Keratinocyte (primary cell): ENCODE measurements at places on chromosomes 4 and X.

DNA sequence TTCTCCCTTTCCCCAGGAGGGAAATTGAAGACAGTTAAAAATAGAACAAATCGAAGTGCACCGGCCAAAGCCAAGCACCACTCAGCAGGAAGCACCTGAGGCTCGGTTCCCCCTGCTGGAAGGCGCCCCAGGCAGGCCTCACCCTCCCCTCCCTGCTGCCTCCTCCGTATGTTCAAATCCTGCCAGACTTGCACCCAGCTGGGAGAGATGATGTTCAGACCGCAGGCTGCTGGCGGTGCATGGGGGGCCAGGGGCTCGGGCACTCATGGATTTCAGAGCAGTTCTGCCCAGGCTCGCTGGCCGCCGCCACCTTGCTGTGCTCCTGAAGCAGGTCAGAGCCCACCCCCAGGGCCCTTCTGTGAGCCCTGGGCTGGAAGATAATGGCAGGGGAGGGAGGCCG, 91.4 kb downstream of the DCTD start:
- no peak for DNase-seq

DNA sequence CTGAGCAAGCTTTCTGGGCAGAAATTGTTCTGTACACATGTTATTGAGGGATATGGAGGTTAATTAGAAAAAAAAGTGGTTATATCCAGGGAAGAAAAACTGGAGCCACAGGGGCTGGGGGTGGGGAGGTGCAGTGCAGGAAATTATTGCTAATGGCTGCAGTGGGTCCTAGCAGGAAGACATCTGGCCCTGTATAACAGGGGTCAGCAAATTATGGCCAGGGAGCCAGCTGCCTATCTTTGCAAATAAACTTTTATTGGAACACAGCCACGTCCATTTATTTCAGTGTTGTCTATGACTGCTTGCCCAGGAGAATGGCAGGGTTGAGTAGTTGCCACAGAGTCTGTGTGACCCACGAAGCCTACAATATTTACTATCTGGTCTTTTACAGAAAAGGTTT, 23.4 kb upstream of the PRPS2 start:
- no peak for DNase-seq

DNA sequence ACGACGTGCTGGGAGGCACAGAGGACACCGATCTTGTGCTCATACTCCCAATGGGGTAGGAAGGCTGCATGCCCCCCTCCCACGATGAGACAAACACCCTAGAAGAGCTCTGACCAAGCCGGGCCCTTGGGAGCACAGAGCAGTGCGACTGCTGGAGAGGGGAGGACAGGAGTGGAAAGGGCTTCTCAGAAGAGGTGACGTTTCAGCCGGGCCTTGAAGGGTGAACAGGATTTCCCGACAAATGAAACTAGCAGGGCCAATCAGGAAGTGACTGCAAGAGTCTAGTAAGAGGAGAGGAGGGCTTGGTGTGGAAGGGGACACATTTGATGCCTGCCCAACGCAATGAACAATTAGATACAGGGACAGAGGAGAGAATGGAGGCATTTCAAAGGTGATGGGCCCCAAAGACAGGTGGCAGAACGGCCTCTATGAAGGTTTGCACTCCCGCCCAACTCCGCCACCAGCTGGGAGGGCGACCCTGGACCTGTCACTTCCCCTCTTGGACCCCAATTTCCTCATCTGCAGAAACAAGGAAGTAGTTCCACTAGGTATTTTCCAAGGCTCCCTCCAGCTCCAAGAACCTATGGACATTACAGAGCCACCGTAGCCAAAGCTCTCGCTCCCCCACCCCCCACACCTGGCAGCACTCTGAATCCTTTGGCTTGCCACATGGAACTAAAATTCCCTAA, 3.9 kb downstream of the HCFC1 start:
- DNase-seq = no peak

DNA sequence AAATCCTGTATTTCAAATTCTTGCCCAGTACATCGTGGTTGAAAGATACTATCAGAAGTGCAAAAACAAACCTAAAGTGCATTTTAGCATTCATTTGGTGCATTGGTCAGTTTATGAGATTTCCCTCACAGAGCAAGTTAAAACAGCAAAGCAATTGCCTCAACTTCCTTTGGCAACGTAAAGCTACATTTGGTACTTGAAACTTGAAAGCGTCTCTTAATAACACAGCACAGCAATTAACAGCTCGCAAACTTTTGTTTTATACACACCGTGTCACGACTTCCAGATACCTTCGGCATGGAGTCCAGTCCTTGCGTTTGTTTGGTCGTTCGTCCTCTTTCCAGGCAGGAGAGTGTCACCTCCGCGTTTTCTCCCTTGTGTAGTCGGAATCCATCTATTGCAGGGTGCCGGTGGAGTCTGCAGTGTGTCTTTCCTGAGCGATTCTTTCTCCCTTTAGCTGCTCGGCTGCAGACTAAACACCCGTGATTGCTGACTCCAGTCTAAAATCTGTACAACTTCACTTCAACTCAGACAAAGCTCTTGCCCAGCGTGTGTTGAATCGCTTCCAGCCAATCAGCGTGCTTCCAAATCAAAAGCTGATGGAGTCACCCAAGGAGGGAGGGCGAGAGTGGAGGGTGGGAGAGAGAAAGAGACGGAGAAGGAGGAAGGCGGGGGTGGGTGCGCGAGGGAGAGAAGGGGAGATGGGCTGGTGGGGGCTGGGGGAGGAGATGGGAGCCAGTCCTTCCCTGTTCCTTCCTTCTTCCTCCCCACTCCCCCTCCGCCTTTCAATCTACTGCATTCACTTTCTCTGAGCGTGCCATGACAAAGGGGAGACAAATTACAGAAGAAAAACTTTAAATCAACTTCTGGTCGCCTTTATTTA, at the start of gene PCDH18:
TSS of gene PCDH18 (minus strand) at position 509 of the 883 bp plus-strand sequence. CDS start at position 103, 406 bp downstream.
- no peak for DNase-seq

DNA sequence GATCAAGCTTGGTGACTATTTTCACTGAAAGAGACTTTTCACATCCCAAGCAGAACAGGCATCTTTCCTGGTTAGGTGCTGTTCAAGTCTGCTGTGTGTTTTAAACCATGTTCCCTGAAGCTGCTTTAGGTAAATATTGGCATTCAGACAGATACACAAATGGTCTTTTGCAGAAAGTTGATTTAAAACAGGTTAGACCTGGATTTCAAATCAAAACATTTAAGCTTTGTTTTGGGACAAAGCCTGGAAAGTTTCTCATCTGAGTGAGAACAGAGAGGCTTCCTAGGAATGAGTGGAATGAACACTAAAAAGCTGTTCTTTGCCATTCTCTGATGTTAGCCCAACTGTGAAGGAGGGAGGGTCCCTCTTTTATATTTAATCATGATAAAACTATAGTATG, 10.1 kb downstream of the ANXA3 start:
- DNase-seq = no peak

DNA sequence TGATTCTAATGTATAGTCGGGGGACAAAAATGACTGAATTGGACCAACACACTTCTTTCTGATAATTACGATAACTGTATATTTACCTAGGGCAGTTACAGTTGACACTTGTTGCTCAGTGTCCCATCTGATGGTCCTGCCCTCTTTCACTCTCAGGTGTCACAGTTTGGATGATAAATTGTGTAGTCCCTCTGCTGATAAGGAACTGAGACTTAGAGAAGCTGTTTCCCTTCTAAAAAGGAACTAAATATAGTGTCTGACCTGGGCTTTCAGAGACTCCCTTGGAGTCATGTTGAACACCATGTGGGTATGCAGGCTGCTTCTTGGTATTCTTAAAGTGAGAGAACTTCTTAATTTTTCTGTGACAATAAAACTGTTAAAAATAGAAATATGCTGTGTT, 23.7 kb upstream of the PNPLA4 start:
- DNase-seq = no peak

DNA sequence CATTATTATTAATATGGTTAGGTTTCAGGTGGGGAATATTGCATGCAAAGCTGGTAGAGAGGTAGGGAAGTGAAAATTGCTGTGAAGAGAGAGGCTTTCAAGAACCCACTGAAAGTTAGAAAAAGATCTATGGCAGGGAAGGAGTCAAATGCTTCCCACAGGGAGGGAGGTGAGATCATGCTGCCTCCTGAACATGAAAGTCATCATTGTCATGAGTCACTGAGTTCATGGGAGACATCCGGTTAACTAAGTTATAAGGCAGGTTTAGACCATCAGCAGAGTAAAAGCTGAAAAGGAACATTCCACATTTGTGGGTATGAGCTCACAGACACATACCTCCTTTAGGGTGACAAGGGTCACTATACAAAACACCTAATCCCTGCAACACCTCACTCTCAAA, 16.2 kb downstream of the GATB start:
- DNase-seq = peak; percentile 71

GRCh38 chrX:148540114-148540513, 39.7 kb downstream of the AFF2 start:
- DNase-seq = no peak

GRCh38 chrX:9033989-9034388, at the start of gene FAM9B:
FAM9B (minus strand) TSS chrX:9034127; CDS start chrX:9032986, 1,141 bp downstream.
- no peak for DNase-seq

DNA sequence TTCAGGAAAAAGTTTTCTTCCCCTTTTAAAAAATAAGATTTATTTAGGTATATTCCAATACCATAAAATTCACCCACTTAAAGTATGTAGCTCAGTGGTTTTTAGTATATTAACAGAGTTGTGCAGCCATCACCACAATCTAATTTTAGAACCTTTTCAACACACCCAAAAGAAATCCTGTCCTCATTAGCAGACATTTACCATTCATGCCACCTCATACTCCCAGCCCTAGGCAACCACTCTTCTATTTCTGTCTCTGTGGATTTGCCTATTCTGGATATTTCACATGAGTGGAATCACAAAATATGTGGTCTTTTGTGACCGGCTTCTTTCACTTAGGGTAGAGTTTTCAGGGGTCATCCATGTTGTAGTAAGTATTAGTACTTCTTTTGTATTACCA, 7.4 kb downstream of the ZNF81 start:
- no peak for DNase-seq

GRCh38 chrX:65607070-65607742, 60.2 kb upstream of the MSN start:
- no peak for DNase-seq

- no peak for DNase-seq
Observed at GRCh38 chr4:111639120-111639690, 506.0 kb upstream of the FAM241A start.

DNA sequence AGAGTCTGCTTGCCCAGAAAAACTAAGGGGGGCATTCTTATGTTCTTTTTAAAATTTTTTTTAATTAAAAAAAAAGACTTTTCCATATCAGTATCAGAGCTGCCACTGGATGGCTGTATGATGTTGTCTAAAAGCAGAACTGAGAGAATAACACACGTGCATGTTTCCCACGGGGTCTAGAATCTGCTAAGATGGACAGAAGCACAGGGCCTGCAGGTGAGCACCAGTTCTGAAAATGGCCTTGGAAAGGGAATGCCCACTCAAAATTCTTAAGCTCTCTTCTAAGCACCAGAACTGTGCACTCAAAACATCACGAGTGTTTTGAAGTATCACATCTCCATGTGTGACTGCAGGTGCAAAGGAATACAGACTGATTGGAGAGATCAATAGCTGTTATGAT, 61.1 kb downstream of the ARAP2 start:
- no peak for DNase-seq

DNA sequence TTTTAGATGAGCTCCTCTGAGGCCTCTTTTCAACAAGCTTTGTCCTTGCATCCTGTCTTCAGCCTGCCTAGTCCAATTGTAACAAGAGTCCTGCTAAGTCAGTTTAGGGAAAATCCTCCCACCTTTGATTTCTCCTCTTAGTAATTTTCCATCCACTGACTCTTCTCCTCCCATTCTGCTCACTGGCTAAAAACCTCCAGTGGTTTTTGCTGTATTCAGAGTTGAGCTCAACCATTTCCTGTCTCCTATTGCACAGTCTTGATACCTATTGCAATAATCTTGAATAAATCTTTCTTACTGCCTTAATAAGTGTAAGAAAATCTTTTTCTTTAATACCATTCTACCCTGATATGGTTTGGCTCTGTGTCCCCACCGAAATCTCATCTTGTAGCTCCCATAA, 117.8 kb upstream of the ENPP6 start:
- DNase-seq = no peak

DNA sequence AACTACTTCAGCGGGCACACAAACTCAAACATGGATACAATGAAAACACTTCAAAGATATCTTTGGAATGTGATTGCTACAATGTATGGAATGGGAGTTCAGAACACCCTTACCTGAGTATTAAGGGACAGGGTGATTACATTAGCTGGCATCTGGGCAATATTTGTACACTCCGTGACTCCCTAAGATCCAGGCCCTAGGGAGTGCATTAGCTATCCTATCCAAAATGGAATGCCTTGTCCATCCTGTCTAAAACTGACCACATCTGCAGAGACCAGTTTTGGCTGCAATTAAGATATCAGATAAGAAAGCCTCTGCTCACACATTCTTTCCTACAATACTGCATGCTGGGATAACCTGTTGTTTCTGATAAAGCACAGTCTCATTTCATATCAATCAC, 176.6 kb upstream of the EMCN start:
- DNase-seq = no peak
